ENCODE measurements at places on chromosomes 4 and X. TPM values are rescaled to one million over a fixed set of nuclear protein-coding genes. Genes with fewer than 3 reads are reported as not detected.

The XAGE2 gene
- not detected for total RNA-seq

The IL21 gene
- not detected for total RNA-seq

The ZFP42 gene
- 1.7 TPM for total RNA-seq

The CUL4B gene
- 118 TPM for total RNA-seq

The FRMD7 gene
- not detected for total RNA-seq

The RBM47 gene
- 0.07 TPM for total RNA-seq

The CSN3 gene
- not detected for total RNA-seq

The SSX2B gene
- not detected for total RNA-seq

The TACR3 gene
- not detected for total RNA-seq

The DMRTC1 gene
- not detected for total RNA-seq

The GC gene
- not detected for total RNA-seq

The CXCL10 gene
- 3.6 TPM for total RNA-seq

The TMPRSS11E gene
- not detected for total RNA-seq

The PPBP gene
- total RNA-seq, result not detected

The TRIM2 gene
- total RNA-seq, result 14.1 TPM

The TMPRSS11A gene
- not detected for total RNA-seq

The CTAG1A gene
- not detected for total RNA-seq

The CXCL8 gene
- 254 TPM for total RNA-seq

The HMGN5 gene
- total RNA-seq, result not detected

The CXCL1 gene
- 147 TPM for total RNA-seq

The SLC38A5 gene
- total RNA-seq, result 39.8 TPM

The CLDN2 gene
- total RNA-seq, result not detected

The BEX1 gene
- 1.00 TPM for total RNA-seq

The NAT8L gene
- total RNA-seq, result not detected

The NDP gene
- not detected for total RNA-seq

The FOXR2 gene
- not detected for total RNA-seq
